Urinary bladder (tissue), 4 donors: ENCODE measurements at places on chromosomes 1 and 21. TPM values are rescaled to one million over a fixed set of nuclear protein-coding genes. Genes with fewer than 3 reads are reported as not detected.

Gene LRRC39
- 0.51 TPM for polyA plus RNA-seq

- no peak for DNase-seq
Observed at GRCh38 chr21:42702720-42703119, 49.3 kb downstream of the PDE9A start.

GRCh38 chr1:184802354-184803179 lies 47.9 kb upstream of the EDEM3 start:
- DNase-seq: no peak

DNA sequence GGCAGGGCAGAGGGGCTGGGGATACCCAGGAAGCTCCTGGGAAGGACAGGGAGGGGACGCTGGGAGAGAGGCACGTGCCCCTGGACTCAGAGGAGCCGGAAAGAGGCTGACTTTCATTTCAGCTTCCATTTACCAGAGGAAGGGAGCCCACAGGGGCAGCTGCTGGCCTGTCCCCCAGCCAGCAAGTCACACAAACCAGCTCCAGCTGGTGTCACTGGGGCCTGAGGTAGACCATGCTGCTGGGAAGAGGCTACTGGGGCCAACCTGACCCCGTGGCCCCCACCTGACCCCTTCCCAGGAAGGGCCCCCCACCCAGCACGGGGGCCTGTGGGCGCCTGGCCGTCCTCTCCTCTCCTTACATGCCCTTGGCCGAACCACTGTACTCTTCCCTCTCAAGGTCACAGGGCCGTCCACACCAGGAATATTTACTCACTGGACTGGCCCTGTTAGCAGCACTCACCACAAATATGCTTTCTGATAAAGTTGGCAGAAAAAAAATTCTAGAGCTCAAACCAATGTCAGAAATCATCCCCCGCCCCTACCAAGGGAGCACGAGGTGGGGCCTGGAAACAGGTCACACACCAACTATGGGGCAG lies 110.5 kb downstream of the CASZ1 start:
- DNase-seq: no peak

GRCh38 chr1:111758373-111758772 lies 2.7 kb downstream of the DDX20 start:
- no peak for DNase-seq
